ENCODE measurements at places on chromosomes 1 and 21.

DNA sequence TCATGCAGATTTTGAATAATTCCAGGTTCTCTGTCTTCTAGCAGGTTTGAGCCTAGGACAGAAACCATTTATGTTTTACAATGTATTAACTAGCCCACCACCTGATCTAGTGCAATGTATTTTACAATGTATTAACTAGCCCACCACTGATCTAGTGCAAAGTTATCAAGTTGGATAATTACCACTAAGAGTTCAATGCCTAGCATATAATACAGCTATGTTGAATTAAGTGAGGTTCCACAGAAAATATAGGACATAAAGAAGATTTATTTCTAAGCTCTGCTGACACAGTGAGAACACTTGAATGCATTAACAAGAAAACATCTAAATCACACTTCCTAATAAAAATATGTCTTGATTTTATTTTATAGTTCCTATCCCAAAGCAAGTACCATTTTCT lies 854.6 kb upstream of the NEGR1 start:
- DNase-seq: no peak

DNA sequence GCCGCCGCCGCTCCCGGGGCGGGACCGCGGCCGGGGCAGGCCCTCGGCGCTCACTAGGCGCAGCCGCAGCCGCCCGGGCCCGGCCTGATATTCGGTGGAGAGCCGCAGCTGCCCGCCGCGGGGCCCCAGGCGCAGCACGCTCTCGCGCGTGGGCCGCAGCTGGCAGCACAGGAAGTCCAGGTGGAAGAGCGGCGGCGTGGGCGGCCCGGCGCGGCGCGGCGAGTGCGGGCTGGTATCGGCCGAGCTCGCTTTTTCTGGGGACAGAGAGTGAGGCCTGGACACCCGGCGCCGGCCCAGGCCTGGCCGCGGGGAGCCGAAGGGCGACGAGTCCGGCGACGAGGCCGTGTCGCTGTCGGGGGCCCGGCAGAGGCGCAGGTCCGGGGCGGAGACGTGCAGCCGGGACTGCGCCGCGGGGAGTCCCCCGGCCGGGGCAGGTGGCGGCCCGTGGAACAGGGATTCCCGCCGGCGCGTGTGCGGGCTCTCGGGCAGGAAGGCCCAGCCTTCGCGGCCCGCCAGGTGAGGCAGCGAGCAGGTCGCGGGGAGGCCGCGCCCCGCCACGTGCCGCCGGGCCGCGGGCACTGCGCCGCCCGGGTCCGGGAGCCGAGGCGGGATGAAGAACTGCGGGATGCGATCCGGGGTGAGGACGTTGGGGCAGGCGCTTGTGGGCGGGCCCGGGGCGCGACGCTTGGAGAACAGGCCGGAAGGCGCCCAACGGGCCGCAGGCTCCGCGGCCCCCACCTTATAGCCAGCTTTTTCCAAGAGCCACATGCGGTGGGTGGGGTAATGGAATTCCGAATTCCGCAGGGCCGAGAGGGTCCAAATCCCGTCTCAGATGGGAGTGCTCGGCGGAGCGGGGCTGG lies 1.2 kb downstream of the C2CD4D start:
- peak; percentile 24 for DNase-seq

GRCh38 chr1:216222288-216222687 lies 201.0 kb downstream of the USH2A start:
- DNase-seq: no peak

- no peak for DNase-seq
Observed at GRCh38 chr1:161006563-161006962, 14.4 kb downstream of the F11R start.

DNA sequence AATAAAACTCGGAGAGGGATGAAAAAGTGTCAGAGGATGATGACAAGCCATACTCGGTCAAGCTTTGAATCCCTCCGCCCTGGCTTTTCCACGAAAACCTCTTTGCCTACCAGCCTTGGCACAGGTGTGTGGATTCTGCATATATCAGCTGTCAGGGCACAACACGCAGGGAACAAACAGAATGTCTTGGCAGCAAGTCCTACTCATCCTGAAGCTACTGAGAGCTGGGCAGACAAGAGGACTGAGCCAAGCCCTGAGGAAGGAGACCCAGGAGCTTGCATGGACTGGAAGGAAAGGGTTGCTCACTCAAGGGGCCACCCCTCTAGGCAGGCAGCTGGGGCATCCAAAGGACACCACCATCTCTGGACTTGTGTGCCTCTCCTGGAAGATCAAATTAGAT lies 132.4 kb downstream of the HMGB4 start:
- DNase-seq: no peak

- no peak for DNase-seq
Observed at GRCh38 chr1:234743791-234744611, 134.0 kb upstream of the IRF2BP2 start.

DNA sequence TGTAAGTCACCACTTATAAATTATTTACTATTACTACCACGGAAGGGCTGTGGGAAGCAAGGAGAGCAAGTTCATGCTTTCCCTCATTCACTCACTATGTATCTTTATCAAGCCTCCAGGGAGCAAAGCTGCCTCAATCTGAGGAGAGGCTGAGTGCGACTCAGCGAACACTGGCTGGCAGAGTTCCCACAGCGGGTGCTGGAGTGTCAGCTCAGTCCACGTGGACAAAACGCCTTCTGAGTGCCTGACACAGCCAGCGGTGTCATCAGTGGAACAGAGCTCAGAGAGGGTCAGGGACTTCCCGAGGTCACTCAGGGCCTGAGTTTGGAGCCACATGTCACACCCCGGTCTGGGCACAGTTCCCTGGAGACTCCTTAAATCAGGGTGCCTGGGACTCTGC lies 16.9 kb downstream of the MATN1 start:
- peak; percentile 67 for DNase-seq

DNA sequence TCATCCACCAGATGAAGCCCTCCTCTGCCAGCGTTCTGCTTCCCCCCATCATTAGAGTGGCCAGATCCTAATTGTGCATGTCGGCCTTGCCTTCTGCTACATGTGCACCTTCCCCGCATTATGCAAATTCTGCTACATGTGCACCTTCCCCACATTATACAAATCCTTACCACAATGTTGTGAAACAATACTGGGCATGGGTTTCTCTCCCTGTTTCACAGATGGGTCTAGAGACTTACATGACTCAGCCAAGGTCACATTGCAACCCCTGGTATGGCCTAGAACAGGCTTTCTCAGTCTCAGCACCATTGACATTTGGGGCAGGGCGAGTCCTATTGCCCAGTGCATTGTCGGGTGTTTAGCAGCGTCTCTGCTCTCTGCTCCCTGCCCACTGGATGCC lies 1.0 kb upstream of the CELA2A start:
- DNase-seq: no peak

GRCh38 chr1:906600-907420 lies 16.9 kb upstream of the SAMD11 start:
- peak; percentile 79 for DNase-seq
